ENCODE measurements at places on chromosomes 7 and 10. TPM values are rescaled to one million over a fixed set of nuclear protein-coding genes. Genes with fewer than 3 reads are reported as not detected.

The TFPI2 gene
- total RNA-seq = 59.8 TPM

The HTR5A gene
- not detected for total RNA-seq

The PLCE1 gene
- 0.13 TPM for total RNA-seq

The MINDY4 gene
- 5.6 TPM for total RNA-seq

The ASAH2 gene
- 0.64 TPM for total RNA-seq

The TMEM139 gene
- not detected for total RNA-seq

The SPDYE11 gene
- total RNA-seq = not detected

The EN2 gene
- total RNA-seq = not detected

The PRKAR2B gene
- total RNA-seq = 56.7 TPM

The OR13A1 gene
- not detected for total RNA-seq

The RPEL1 gene
- not detected for total RNA-seq

The GIMAP2 gene
- 35.7 TPM for total RNA-seq

The HOXA6 gene
- total RNA-seq = 6.5 TPM

The CDK5 gene
- 16.9 TPM for total RNA-seq

Measured in mammary microvascular endothelial cell (primary cell).